ENCODE measurements at places on chromosomes 5 and 9. TPM values are rescaled to one million over a fixed set of nuclear protein-coding genes. Genes with fewer than 3 reads are reported as not detected.

ADRA1B gene
- total RNA-seq, result 13.1 TPM

SPATA31E1 gene
- total RNA-seq, result not detected

PDE6A gene
- total RNA-seq, result not detected

PCDHGC4 gene
- total RNA-seq, result 1.4 TPM

TEX48 gene
- not detected for total RNA-seq

GFM2 gene
- total RNA-seq, result 33.9 TPM

PTTG1 gene
- 84.0 TPM for total RNA-seq

PRSS3 gene
- 1.9 TPM for total RNA-seq

KIAA0825 gene
- total RNA-seq, result 3.2 TPM

SLC45A2 gene
- total RNA-seq, result not detected

KCNIP1 gene
- total RNA-seq, result 0.23 TPM

CATSPER3 gene
- 0.28 TPM for total RNA-seq

Data from liver (tissue), 10 donors.